Mammary epithelial cell (primary cell): ENCODE measurements at places on chromosomes 7 and 10. TPM values are rescaled to one million over a fixed set of nuclear protein-coding genes. Genes with fewer than 3 reads are reported as not detected.

DNA sequence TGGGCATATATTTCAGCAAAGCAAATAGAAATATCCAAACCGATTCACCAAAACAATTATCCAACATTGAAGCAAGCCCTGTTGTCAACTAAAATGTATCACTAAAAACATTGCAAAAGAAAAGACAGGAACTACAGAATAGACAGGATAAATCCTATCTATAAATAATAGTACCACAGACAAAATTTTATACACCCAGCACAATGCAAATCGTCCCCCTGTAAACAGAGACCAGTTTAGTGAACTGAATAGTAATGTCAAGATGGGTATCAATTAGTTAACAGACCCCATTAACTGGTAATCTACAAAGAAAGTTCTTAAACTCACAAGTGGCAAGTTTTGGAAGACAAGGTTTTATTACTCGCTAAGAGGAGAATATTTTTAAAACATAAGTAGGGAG, 4.0 kb downstream of the ZC3HAV1 start:
- DNase-seq, result no peak

GRCh38 chr10:98255146-98255877, 12.7 kb downstream of the LOXL4 start:
- DNase-seq, result no peak

DNA sequence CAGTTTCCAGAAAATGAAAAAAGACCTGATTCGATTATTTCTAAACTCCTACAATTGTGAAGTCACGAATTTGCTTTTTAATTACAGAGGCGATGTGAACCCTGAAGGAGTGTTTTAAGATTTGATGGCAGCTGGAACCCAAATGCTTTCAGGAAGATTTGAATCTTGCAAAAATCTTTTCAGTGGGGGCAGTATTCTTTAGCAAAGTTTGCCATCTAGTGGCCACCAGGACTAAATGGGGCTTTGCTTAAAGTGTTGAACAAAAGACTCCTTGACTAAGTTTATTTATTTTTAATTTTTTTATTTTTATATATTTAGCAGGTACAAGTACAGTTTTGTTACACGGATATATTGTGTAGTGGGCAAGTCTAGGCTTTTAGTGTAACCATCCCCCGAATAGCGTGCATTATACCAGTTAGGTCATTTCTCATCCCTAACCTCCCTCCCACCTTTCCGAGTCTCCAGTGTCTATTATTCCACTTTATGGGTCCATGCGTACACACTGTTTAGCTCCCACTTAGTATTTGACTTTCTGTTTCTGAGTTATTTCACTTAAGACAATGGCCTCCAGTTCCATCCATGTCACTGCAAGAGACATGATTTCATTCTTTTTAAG, 98.8 kb downstream of the CACNB2 start:
- peak; percentile 20 for DNase-seq

- peak; percentile 46 for DNase-seq
These were observed 618.6 kb downstream of the SUGCT start for GRCh38 chr7:40753455-40753854.

DNA sequence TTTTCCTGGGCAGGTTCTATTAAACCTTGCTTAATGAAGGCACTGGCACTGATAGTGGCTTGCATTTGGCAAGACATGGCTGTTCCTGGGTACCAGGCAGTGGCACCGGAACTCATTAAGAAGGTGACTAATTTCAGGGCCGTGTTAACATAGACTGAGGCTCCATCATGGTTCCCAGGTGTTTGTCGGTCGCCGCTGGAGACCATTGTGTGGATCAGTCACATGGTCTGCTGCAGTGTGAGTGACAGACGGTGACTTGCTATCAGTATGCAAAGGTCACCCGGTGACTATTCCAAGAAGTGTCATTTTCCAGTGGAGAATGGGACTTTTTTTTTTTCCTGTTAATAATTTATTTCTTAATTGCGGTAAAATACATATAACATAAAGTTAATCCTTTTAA, 106.3 kb downstream of the INSYN2A start:
- DNase-seq, result no peak

DNA sequence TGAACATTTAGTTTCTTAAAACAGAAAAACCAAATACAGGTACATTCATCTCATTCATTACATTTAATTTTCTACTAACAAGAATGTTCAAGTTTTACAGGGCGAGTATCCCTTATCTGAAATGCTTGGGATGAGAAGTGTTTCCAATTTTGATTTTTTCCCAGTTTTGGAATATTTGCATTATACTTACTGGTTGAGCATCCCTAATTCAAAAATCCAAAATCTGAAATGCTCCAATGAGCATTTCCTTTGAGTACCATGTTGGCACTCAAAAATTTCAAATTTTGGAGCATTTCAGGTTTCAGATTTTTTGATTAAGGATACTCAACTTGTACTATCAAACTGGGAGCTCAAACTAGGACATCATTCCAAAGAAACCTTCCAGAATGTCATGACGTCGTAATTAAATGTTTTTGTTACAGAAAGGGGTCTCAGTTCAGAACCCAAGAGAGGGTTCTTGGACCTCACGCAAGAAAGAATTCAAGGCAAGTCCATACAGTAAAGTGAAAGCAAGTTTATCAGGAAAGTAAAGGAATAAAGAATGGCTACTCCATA, 90.8 kb upstream of the PIK3CG start:
- no peak for DNase-seq

GRCh38 chr10:58201704-58202103, 66.0 kb downstream of the IPMK start:
- no peak for DNase-seq

GRCh38 chr7:39461263-39461820, 104.9 kb upstream of the YAE1 start:
- no peak for DNase-seq

DNA sequence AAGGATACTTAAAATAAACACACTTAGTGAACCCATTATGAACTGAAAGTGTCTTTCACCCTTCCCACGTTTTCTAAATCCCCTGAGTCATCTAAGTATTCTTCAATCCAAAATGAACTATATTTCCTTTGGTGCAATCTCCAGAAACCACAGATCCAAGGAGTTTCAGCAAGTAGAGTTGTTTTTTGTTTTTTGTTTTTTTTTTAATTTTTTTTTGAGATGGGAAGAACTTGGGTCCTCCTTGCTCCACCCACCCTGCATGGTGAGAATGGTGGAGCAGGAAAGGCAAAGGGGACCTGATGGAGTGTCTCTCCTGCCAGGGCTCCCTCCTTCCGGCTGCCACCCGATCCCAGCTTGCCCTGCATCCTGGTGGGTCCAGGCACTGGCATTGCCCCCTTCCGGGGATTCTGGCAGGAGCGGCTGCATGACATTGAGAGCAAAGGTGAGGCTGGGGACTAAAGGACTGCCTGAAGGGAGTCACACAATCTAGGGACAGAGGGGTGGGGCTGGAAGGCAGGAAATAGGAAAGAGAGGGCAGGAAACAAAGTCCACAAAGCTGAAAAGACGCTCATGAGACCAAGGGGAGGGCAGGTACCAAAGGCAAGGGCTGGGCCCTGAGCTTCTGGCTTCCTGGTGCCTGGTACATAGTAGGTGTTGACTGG, 12.1 kb downstream of the ATG9B start:
- DNase-seq, result no peak

DNA sequence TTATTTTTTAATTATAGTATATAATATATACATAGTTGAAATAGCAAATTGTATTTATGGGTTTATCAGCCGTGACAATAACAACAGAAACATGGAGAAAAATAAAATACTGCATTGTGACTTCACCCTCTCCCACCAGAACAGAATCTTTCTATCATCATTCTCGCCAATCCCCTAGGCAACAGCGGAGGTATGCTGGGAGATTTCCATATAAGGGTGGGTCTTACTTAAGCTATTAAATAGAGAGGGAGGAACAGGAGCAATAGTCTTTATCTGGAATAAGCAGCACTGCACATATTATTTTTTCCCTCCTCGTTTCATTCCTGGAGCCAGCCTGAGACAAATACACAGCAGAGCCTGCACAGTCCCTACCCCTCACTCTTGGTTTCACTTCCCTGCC, 1214.9 kb downstream of the XPNPEP1 start:
- no peak for DNase-seq

DNA sequence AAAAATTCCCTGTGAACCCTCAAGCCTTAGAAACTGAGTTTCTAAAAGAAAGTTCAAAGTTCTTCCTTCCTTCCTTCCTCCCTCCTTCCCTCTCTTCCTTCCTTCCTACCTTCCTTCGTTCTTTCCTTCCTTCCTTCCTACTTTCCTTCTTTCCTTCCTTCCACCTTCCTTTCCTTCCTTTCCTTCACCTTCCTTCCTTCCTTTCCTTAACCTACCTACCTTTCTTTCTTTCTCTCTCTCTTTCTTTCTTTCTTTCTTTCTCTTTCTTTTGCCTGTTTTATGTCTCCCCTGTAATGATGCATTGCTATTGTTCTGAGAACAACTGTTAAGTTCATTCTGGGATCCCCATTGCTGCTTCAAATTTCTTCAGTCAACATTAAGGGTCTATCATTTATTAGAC, 551.1 kb downstream of the TFEC start:
- DNase-seq, result no peak

DNA sequence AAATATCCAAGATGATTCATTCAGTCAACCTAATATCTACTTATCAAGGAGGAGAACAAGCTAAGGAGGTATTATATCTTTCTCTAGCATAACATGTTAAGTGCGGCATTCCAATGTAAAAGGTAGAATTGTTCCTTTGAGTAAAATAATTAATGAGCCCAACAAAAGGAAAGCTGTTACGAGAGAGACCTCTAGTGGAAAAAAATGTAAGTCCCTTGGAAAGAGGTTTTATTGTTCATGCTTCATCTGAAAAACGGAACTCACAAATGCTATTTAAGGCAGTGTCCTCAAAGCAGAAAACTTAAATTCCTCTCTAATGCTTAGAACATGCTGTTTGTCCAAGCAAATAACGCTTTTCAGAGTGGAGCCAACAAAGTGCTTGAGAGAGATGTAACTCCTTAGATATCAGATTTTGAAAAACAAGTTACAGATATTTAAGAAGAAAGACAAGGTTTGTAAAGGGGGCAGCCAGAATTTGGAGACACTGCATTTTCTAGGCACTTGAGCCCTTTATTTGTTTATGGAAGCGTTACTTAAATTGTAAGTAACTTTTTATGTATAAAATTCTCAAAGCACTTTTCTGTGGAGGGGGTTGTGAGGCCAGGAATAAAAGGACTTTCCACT, 119.9 kb downstream of the TFEC start:
- peak; percentile 11 for DNase-seq

DNA sequence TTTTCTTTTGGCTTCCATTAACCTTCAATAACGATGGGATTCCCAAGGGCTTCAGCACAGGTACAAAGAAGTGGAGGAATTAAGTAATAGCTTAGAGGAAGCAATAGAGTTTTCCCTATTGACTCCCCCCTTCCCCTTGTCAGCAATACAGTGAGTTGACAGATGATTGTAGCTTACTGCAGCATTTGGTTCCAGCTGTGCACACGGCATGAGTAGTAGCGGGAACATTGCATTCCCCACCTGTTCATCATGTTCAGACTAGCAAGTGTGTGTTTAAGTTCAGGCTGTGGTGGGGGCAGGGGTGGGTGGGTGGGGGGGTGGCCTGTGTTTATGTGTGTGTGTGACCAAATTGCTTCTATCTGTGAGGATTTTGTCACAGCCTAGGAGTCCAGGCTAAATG, 4.6 kb upstream of the ADRA2A start:
- no peak for DNase-seq

- no peak for DNase-seq
These were observed 292.5 kb downstream of the GALNT17 start for GRCh38 chr7:71424166-71425035.

- no peak for DNase-seq
These were observed 589.1 kb downstream of the MAGI2 start for GRCh38 chr7:78864339-78864738.

DNA sequence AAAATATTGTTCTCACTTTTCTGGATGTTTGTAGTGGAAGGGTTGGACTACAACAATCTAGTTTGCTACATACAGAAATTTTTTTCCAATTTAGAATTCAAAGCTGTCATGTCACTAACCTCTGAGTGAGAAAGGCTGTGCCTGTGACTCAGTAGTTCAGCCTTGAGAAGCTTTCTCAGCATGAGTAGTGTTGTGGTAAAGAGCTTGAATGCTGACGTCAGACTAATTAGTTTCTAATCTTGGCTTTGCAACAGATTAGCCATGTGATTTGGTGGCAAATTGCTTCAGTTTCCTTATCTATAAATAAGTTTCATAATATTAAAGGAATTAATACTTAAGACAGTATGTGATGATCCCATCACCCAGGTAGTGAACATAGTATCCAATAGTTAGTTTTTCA, 83.8 kb downstream of the ABCA13 start:
- peak; percentile 87 for DNase-seq

DNA sequence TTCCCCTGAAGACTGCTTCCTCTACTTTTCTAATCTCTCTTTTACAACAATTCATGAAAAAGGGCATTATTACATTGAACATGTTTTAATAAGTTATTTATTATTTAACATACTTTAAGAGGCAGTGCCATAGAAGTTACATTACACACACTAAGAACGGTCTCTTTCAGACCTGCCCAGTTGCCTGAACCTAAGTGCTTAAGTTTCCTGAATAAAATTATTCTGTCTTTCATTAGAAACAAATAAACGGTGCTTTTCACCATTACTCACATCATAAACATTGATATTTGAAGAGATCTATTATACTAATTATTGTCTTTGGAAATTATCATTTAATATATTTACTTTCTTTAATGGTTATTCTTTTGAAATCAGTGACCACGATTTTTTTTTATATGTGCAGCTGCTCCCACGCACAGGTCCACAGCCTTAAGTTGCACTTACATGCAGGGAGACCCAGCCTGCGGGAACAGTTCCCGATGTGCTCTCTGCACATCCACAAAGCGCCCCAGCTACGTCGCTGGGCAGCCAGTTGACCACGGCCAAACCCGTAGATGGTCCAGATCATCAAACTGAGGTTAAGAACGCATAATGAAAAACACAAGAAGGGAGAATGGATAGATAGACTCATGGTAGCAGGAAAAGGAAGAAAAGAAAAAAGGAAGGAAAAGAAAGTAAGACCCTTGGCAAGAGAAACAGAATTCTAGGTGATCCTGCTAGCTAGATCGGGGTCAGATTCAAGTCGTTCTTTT, 437.0 kb upstream of the MGMT start:
- DNase-seq, result no peak

DNA sequence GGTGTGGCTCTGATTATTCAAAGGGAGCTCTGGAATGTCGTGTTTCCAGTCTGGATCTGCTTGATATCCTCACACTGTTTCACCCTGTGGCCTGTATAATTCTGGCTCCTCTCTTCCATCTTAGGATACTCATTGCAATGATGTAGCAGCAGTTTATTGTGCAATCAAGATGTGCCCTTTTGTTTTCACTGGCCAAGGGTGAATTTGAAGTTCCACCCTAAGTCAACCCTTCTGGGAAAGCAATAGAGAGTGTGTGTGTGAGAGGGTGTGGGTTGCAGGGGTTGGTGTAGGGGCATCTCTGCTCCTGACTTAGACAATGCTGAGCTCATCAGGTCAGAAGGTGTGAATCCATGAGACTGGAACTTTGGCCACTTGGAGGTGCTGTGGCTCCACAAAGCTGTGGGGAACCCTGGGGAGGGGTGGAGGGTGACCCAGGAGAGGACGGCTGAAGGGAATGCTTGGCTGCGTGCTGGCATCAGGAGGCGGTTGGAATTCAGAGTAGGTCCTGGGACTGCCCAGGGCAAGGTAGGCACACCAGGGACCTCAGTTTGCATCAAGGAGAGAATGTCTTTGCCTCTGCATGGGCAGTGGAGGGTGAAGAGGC, 118.0 kb upstream of the PRSS58 start:
- peak; percentile 66 for DNase-seq

GRCh38 chr7:25515633-25516275, 287.5 kb upstream of the NPVF start:
- peak; percentile 2 for DNase-seq

Gene STOX1
- 0.07 TPM for polyA plus RNA-seq

Gene PRSS37
- polyA plus RNA-seq, result not detected

Gene LRRD1
- not detected for polyA plus RNA-seq

Gene WDR11
- 34.0 TPM for polyA plus RNA-seq

Gene SPDYE2
- polyA plus RNA-seq, result not detected

Gene UBN2
- 1.4 TPM for polyA plus RNA-seq

Gene ANK3
- polyA plus RNA-seq, result 5.0 TPM

Gene UCMA
- not detected for polyA plus RNA-seq
